NCI-H460 (cell line): ENCODE measurements at places on chromosomes 4 and X. TPM values are rescaled to one million over a fixed set of nuclear protein-coding genes. Genes with fewer than 3 reads are reported as not detected.

The DNASE1L1 gene
- total RNA-seq, result 45.8 and 48.9 TPM in 2 replicates

The GAK gene
- total RNA-seq, result 64.4 and 67.2 TPM in 2 replicates

The ASB9 gene
- 24.5 and 28.4 TPM in 2 replicates for total RNA-seq

The MAP7D2 gene
- total RNA-seq, result 0.23 and 0.25 TPM in 2 replicates

The TMEM144 gene
- 229 and 236 TPM in 2 replicates for total RNA-seq

The RBM46 gene
- total RNA-seq, result not detected in 2 replicates

The TKTL1 gene
- total RNA-seq, result not detected in 2 replicates

The ARHGAP10 gene
- total RNA-seq, result 5.1 and 5.3 TPM in 2 replicates

The TMSB15C gene
- 5.0 and 6.0 TPM in 2 replicates for total RNA-seq

The ATOH1 gene
- not detected in 2 replicates for total RNA-seq

The MOB1B gene
- 7.0 and 9.2 TPM in 2 replicates for total RNA-seq

The CENPVL2 gene
- total RNA-seq, result not detected in 2 replicates

The TRMT2B gene
- total RNA-seq, result 103 and 107 TPM in 2 replicates

The MTHFD2L gene
- 48.9 and 57.6 TPM in 2 replicates for total RNA-seq

The PAGE5 gene
- not detected in 2 replicates for total RNA-seq

The AKAP4 gene
- total RNA-seq, result not detected in 2 replicates

The H2BW1 gene
- total RNA-seq, result not detected in 2 replicates

The MAP3K15 gene
- total RNA-seq, result 2.5 and 2.6 TPM in 2 replicates

The RPA4 gene
- 0.67 and 0.78 TPM in 2 replicates for total RNA-seq

The SPANXB1 gene
- not detected in 2 replicates for total RNA-seq

The ANOS1 gene
- not detected in 2 replicates for total RNA-seq

The PFKFB1 gene
- total RNA-seq, result 0.35 TPM in 1 of 2 replicates, not detected in the other

The HPGDS gene
- 28.7 and 32.3 TPM in 2 replicates for total RNA-seq

The FDCSP gene
- total RNA-seq, result not detected in 2 replicates

The NRK gene
- total RNA-seq, result not detected in 2 replicates

The MSX1 gene
- 6.3 TPM in 2 replicates for total RNA-seq

The ADH6 gene
- not detected in 2 replicates for total RNA-seq
